ENCODE measurements at places on chromosomes 5 and 9. TPM values are rescaled to one million over a fixed set of nuclear protein-coding genes. Genes with fewer than 3 reads are reported as not detected.
A peak's percentile ranks its signal among the peaks of the same experiment; 100 is the strongest.

DNA sequence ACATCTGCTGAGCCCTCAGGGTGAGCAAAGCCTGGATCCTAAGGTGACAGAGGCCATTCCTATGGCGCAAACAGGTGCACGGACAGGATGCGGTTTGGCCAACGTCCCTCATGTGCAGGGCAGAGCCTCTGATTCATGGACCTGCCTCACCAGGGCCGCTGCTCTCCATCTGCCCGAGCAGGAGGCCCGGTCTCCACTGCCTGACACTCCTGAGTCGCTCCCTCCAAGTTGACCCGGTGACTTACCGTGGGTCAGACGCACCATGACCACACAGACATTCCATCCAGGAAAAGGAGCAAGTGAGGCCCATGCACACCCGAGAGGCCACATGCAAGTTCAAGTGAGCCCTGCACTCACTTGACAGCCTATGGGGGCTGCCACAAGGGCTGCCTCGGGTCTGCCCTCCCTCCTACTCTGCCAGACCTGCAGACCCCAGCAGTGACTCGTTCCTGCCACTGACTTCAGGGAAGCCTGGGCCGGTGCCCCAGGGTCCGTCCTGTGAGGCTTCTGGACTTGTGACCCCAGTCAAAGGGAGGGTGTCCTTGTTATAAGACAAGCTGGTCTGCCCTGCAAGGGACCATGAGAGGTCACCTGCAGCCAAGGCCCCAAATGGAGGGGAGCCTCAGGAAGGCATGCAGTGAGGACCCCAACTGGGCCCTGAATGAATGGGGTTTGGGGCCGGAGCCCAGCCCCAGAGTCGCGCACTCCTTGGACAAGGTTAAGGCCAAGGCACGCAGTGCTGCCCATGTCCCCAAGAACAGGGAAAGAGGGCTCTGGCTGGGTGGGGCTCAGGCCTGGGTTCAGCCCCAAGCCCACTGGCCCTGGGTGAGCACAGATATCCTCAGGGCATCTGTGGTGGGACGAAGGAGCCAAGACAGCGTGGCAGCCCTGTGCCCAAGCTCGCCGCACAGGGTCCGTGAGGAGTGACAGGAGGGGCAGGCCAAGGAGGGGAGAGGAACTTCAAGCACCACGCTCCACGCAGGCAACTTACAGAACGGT, 10.1 kb downstream of the BRD3OS start:
- no peak for DNase-seq

GRCh38 chr5:160843240-160843639, 8.8 kb downstream of the ATP10B start:
- no peak for DNase-seq

GRCh38 chr5:156815988-156816599, 34.0 kb upstream of the PPP1R2B start:
- DNase-seq: peak; percentile 29

DNA sequence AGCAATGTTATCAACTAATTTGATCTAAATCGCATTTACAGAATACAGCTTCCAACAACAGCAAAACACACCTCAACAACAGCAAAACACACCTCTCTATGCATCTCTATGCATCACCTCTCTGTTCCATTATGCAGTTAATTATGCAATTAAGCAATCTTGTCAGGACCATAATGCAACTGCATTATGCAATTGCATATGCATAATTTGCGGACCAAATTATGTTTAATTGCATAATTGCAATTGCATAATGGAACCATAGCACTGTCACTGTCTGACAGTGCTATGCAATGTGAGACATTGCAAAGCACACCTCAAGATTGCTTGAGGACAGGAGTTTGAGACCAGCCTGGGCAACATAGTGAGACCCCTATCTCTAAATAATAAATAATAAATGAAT, 80.4 kb upstream of the PRSS3 start:
- no peak for DNase-seq

DNA sequence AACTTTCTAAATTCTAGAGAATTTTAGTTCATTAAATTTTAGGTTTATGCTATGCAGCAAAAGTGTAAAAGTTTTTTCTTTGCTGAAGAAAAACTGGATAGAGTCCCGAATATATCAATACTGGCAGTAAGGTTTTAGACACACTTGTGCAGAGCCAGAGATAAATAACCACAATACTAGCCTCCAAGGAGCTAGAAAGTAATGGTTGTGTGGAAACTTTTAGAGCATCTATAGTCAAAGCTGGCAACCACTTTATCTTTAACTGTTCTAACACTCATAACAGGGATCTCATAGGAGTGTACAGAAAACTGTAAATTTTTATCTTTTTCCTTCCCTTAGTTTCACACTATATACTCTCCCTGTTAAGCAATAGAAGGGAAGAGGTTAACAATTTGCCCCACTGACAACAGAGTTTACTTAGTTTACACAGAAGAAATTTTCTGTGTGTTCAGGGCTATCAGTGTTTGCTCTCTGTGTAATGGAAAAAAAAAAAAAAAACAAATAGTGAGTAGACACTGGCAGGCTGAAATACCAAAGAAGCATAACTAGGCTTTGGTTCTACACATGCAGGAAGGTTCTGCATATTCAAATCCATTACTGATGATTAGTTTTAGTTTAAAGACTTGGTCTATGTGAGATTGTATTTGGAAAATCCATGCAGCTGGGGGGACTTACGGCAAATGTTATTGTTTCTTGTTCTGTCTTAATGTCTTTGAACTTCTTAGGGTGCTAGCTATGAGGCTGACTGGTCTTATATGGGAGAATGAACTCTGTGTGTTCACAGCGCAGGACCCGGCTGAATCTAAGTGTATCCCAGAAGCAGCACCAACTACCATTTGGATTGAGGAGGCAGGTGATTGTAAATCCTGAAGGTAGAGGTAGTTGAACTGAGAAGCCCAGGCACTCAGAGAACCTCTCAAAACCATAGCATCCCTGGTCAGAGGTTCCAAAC, 187.6 kb downstream of the PCSK1 start:
- no peak for DNase-seq

DNA sequence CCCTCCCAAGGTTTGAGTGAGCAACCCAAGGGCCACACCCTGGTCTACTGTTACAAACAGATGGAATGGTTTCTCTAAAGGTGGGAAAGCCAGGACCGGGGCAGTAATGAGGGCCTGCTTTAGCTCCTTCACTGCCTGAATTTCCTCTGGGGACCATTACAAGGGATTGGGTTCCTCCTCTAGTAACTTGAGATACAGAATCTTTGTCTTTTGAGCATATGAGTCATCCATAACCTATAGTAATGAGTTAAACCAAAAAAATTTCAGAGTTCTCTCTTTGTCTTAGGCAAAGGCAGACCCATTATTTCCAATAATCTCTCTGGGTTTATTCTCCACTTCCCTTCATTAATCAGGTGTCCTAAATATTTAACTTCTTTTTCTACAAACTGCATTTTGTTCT, 618.8 kb downstream of the HINT1 start:
- DNase-seq: no peak

DNA sequence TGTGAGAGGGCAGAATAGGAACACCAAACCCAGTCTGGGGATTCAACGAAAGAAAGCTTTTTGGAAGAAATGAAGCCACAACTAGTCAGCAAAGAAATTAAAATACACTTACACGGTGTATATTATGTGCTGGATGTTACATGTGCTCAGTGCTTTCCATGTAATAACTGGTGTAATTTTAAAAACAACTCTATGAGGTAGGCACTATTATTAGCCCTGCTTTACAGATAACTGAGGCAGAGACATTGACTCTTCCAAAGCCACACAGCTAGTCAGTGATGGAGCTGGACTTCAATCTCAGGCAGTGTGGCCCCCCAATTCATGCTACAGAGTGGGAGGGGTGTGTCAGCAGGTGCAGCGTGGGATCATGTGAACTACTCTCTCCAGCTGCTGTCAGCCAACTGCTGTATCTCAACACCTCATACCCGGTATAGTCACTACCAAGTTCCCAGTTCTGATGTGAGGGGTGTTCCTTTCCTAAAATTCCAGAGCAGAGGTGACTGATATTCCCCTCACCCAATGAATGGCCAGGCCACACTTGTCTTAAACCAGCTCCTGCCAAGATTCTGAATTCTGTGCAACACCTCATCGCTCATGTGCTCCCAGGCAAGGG, 33.8 kb upstream of the TJP2 start:
- DNase-seq: no peak

DNA sequence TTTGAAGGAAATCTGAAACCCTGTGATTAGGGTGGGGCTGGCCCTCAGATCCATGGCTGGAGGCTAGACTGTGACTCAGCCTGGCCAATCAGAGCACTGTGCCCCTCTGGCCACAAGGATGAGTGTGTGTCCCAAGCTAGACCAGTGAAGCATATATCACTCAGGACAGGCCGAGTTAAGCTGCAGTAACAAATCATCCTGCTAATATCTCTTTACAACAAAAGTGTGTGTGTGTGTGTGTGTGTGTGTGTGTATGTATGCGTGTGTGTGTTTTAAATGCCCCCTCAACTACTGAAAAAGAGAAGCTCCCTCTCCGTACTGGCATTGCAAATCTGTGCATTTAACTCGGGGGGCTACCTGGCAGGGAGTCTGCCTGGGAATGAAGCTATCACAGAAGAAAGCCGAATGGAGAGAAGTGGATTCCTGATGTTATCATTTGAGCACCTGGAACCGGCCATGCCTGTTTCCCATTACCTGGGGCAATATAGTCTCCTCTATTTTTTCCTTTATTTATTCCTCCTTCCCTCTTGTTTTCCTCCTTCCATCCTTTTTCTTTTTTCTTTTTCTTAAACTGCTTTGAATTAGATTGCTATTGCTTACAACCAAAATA, 25.6 kb downstream of the STC2 start:
- no peak for DNase-seq

DNA sequence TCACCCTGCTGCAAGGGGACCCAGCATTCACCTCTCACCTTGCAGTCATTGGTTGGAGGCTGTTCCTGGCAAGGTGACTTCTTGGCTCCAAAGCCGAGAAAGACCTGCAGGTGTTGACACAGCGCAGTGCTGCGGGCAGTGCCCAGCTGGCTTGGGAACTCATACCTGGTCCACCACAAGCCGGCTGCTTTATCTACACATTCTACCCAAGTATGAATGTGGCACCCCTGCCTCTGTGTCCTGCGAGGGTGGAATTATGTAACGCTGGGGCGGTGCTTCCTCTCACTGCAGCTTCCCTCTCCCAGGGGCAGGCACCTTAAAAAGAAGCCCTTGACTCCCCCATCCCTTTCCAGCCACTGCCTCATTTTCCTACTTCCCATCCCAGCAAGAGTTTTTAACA, 2.5 kb upstream of the ZMYND19 start:
- no peak for DNase-seq

DNA sequence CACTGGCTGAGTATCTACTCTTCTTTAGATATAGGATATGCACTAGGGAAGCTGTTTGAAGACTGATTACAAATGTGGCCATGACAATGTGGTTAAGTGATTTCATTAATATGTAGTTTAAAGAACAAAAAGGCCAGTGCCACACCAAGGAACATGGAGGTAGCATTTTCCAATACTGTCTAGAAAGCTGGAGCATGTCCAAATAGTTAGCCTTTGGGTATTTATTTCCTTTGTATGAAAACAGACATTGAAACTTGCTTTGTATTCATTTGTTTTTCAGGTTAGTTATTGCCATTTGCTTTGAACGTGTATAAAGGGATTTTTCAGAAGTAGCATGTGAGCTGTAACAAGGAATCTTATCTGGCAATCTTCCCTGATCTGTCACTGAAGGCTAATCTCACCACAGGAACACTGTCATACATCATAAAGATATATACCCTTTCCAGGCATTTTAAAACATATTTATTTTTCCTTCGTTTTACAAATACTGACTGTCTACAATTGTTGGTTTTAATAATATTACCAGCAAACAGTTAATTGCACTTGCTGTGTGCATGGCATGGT, 93.4 kb downstream of the PLPPR1 start:
- DNase-seq: no peak

- DNase-seq: no peak
These were observed 74.0 kb downstream of the KCNN2 start for GRCh38 chr5:114435885-114436299.

DNA sequence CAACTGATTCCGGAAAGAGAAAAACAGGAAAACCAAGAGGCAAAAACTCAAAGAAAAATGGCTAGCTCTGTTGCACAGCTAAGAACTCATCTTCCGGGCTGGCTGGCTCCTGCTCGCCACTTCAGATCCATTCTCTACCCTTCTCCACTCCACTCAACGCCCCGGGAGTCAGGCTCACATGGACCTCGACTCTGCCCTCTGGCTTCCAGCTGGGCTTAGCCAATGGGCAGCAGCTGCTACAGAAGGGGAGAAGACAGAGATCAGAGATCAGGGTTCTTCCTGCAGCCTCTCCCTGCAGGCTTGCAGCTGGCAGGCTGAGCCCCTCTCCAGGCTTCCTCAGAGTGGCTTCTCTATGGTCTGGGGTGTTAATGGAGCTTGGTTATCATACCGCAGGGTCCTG, 187.5 kb downstream of the MED10 start:
- DNase-seq: no peak

DNA sequence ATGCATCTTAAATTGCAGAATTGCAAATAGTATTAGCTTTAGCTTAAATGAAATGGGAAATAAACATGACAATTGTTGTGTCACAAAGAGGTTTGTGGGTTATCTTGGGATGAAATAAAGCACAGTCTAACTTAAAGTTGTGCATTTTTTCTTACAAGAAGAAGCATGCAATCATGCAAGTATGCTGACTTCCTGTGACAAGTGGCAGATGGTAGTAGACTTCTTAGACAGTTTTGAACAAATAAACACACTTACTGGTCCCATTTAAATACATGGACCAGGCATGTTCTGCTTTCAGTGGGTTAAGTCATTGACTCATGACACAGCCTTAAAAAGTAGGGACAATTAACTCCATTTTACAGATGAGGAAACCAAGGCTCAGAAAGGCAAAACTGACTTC, 15.9 kb upstream of the C5orf63 start:
- DNase-seq: no peak

GRCh38 chr5:126877602-126878001, 100.7 kb downstream of the LMNB1 start:
- no peak for DNase-seq

- no peak for DNase-seq
These were observed 20.7 kb upstream of the TMOD1 start for GRCh38 chr9:97480749-97481148.

- no peak for DNase-seq
These were observed 191.0 kb downstream of the CACNA1B start for GRCh38 chr9:138068601-138069035.

- no peak for DNase-seq
These were observed 3.0 kb downstream of the RAD23B start for GRCh38 chr9:107286057-107286456.

DNA sequence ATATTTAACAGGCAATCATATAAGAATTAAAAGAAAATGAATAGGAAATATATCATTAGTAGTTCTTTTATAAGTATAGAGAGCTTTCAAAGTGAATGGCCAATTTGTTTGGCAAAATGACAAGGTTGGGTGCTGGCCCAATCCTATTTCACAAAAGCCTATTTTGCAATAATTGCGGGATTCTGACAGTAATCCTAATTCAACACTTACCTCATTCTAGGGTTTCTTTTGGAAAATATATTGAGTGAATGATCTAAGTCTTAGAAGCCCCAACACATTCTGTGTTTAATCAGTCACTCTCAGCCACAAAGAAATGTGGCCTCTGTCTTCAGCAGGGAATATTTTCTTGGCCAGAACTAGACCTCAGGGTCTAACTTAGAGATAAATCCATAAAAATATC, 835.9 kb upstream of the ZNF608 start:
- DNase-seq: no peak

Gene CNTFR
- total RNA-seq: 23.0 TPM

Gene DMRT3
- not detected for total RNA-seq

Gene KIF4B
- not detected for total RNA-seq

Gene NIM1K
- 0.26 TPM for total RNA-seq

Gene SOX30
- total RNA-seq: 0.09 TPM

Gene PKD2L2
- not detected for total RNA-seq

Gene PCSK5
- total RNA-seq: 78.9 TPM

Gene ZSWIM6
- total RNA-seq: 23.5 TPM
